ENCODE measurements at places on chromosomes 6 and 20.
A peak's percentile ranks its signal among the peaks of the same experiment; 100 is the strongest.

DNA sequence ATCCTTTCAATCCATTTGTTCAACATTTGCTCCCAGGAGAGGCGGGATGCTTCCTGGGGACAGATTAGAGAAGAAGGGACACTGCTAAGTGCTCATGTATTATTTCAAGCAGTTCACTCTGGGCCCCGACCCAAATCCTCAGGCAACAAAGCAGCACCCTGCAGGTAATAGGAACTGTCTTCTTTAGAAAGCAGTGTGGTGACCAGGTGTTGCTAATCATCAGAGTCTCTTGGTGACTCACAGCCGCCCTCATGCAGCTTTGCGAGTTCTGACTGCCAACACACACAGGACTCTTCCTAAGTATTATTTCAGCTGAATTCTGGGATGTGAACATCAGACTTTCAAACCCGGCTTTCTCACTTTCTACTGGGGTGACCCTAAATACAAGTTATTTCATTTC is 356.4 kb downstream of the PRKN start:
- no peak for DNase-seq

DNA sequence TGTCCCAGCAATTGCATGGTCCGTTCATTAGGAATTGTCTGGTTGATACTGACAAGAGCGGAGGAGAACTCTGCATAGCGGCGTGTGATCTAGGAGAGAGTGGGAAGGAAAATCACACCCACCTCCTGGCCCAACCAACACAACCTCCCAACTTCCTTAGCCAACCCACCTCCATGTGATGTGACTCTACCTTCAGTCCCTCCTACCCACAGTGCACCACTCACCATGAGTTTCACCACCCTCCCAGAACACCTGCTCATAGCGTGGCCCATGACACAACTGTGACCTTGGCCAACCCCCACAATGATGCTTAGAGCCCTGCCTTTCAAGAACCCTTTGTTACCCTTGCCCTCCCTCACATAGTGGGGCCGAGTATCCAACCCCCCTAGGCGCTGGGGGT is 7.7 kb downstream of the VPS52 start:
- no peak for DNase-seq

DNA sequence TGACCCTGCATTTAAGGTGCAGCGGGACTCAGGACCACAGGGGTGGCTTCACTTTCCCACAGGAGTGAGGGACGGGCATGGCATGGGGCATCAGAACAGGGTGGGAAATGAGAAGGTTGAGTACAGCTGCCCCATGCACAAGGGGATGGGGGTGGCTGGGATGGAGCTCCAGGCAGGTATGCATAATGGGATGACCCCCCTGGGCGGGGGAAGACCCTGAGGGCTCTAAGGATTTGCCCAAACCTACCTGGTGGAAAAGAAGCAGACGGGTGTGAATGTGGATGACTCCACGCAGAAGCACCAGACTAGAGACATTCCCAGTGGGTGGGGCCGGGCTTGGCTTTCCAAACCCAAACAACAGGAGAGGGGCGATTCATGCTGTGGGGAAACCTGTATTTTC is 200.3 kb downstream of the SYNDIG1 start:
- DNase-seq, result peak; percentile 68

DNA sequence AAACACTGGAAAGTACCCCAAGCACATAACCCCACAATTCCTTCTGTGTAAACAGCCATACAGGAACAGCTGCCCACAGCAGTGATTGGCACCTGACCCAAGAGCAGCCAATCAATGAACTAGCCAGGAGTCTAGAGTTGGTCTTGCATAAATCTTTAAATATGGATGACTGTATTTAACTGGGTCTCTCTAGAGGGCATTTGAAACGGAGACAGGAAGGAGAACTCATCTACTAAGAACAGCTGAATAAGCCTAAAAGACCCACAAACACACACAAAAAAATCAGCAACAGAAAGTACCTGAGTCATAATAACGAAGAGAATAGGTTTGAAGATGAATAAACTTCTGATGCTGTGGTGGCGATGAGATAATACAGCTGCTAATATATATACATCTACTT is 49.0 kb upstream of the ASF1A start:
- no peak for DNase-seq

DNA sequence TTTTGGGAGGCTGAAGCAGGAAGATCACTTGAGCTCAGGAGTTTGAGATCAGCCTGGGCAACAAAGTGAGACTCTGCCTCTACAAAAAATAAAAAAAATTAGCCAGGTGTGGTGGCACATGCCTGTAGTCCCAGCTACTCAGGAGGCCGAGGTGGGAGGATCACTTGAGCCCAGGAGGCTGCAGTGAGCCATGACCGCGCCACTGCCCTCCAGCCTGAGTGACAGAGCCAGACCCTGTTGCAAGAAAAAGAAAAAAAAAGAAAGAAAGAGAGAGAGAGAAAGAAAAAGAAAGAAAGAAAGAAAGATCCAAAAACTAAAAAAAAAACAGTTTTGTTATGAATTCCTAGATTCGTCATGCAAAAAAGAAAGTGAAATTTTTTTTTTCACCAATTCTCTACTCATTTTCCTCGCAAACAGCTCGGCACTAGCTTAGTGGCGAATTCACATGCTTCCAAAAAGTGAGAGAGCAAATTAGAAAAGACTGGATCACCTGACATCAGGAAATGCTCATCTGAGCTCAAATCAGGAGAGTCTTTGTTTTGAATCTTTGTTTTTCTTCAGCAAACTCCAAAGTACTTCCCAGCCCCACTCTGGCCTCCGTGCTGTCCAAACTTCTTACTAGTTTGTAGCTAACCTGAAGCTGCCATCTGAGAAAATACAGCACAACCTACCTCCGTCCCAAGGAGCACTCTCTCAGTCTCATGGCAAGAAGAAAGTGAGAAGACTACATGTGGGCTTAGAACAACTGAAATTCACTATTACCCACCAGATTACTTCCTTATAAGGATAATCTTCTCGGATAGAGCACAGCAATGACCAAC is 27.0 kb downstream of the IPCEF1 start:
- no peak for DNase-seq

DNA sequence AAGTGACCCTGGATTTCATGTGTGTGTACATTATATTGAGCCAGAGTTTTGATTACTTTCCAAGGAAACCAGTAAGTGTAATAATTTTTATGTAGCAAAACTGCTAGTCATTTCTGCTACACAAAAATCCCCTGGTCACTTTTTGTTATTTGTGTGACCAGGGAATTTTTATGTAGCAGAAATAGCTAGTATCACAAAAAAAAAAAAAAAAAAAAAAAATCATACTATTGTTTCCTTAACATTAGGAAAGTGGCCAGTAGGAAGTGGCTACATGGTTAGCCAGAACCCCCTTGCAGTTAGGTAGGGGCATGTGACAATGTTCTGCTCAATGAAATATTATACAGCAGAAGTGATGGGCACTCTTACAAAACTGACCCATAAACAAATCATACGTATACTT is 434.0 kb upstream of the BTBD3 start:
- DNase-seq, result no peak

DNA sequence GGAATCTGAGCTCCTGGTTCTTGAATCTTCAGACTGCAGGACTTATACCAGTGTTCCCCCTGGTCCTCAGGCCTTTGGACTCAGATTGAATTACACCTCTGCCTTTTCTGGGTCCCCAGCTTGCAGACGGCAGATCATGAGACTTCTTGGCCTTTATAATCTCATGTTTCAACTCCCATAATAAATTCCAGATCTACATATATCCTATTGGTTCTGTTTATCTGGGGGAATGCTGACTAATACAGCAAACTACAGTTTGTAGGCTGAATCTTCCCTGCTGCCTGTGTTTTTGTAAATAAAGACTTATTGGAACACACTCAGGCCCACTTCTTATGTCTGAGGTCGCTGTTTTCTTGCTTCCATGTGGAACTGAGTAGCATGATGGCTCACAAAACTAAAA is 184.7 kb downstream of the HDGFL1 start:
- DNase-seq, result no peak

GRCh38 chr6:152318278-152318677 is 318.9 kb downstream of the SYNE1 start:
- DNase-seq, result no peak

DNA sequence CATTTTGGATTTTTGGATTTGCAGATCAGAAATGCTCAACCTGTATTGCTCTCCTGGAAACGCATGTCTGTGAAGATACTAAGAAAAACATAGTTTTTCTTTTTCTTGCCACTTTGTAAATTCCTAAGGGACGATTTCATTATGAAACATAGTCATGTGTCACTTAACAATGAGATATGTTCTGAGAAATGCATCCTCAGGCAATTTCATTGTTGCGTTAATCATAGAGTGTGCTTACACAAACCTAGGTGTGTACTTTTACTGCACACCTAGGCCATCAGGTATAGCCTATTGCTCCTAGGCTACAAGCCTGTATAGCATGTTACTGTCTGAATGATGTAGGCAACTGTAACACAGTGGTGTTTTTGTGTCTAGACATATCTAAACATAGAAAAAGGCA is 13.4 kb upstream of the THEMIS start:
- DNase-seq, result no peak

- DNase-seq, result no peak
Observed at GRCh38 chr6:152170313-152170701, 362.8 kb downstream of the ESR1 start.

Data from posterior cingulate gyrus (tissue), 11 donors.